ENCODE measurements at places on chromosomes 6 and 20. TPM values are rescaled to one million over a fixed set of nuclear protein-coding genes. Genes with fewer than 3 reads are reported as not detected.

Gene MOCS3
- 9.1 TPM for total RNA-seq

Gene ADGB
- not detected for total RNA-seq

Gene SPATS1
- total RNA-seq, result not detected

Gene TOX2
- total RNA-seq, result 1.6 TPM

Gene FAM217A
- total RNA-seq, result not detected

Gene AK9
- total RNA-seq, result 1.5 TPM

Gene RIPOR2
- 0.31 TPM for total RNA-seq

Gene HTR1E
- total RNA-seq, result not detected

DNA sequence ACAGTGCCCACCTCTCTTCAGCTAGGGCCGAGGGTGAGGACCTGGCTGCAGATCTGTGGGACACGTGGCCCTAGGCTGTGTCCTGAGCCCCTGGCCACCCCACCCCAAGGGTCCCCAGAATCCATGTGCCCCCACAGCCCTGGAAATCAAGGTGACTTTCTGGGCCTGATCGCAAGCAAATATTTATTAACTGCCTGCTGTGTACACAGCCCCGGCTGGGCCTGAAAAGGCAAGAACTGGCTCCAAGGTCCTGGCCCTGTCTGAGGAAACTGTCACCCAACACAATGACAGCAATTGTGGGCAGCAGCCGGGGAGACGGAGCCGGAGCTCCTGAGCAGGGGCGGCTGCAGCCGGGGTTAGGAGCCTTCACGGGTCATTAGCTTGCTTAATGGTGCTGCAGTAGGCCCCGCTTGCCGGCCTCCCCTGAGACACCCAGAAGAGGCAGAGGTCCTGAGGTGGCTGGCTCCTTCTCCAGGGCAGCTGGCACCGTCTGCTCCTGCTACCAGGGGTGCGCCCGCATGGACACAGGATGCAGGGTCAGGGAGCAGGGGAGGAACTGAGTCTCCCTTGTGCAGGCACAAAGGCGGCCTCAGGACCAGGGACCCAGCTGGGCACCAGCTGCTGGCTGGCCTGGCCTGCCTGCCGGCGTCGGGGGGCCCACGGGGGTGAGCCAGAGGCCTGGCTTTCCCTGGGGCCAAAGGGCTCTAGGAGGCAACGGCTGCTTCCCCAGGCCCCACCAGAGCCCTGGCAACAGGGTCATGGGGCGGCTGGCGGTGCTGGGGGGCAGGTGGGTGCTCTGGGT lies 24.1 kb downstream of the NPEPL1 start:
- DNase-seq, result peak; percentile 57

DNA sequence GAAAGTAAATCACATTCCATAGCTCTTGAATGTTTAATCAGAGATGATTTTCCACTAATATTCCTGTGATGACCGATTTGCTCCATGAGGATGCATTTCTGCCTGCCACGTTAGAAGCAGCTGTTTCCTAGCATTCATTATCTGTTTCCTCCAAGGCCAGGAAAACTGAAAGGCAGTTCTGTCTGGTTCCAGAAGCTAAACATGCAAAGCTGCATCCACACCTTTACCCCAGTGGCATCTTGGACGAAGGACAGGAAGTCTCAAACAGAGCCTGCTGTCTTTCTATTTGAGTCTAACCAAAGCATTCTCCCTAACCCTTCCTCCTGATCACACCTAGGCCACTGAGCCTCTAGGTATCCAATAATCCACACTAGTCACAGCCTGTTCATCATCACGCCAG lies 27.6 kb downstream of the CNKSR3 start:
- DNase-seq, result no peak

GRCh38 chr6:31129130-31129529 lies 8.9 kb upstream of the CDSN start:
- no peak for DNase-seq

GRCh38 chr6:139593081-139593480 lies 218.6 kb upstream of the CITED2 start:
- DNase-seq, result no peak

GRCh38 chr6:28863604-28864325 lies 60.0 kb downstream of the TRIM27 start:
- peak; percentile 73 for DNase-seq

DNA sequence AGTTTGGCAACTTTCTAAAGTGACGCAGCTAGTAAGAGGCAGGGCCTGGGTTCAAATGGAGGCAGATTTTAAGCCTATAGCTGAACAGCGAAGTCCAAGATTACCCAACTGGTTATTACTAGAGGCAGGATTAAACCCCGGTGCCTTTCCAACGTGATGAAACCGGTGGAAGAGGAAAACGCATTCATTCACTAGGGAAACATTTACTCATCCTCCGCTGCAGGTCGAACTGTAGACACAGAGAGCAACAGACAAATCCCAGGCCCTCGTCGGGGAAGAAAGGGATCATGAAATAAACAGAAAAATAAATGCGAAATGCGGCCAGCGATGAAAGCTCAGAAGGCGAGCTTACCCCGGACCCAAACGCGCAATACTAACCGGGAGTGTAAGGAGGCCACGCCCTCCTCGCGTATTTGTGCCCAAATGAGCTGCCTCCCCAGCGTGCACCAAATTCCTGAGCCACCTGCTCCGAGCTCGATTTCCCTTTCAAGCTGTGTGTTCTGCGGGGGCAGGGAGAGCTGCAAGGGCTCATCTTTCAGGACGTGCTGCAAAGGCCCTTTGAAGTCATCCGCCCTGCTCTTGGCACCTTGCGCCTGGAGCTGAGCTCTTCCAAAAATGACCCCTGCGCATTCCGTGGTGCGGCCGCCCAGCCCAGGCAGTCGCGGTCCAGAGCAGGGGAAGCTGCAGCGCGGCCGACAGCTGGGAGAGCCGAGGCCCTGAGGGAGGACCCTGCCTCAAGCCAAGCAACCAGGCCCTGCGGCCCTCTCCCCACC lies 46.9 kb downstream of the PDYN start:
- peak; percentile 91 for DNase-seq

DNA sequence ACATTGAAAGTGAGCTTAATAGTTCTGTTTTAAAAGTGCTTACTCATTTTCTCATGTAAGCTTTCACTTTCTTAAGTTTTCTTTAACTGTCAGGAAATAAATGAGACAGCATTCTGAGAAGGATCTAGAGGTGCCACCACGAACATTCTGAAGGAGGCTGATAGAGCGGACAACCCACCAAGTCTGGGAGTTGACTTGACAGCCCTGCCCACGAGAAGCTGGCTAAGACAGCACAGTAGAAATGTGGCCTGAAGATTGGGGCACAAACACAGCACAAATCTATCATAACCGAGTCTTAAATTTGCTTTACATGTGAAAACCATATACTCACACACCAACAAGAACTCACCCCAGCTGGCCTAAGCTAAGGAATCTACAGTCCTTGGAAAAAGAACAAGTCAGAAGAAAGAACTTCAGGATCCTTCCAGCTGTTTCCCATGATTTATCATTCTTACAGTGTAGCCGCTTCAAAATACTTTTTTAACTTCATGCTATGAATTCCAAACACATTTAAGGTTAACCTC lies 144.2 kb upstream of the TNFAIP3 start:
- DNase-seq, result no peak

GRCh38 chr6:13026557-13026956 lies 301.8 kb downstream of the TBC1D7 start:
- DNase-seq, result peak; percentile 21

- DNase-seq, result no peak
Measured at GRCh38 chr6:111989743-111990142, 64.2 kb upstream of the CCN6 start.

DNA sequence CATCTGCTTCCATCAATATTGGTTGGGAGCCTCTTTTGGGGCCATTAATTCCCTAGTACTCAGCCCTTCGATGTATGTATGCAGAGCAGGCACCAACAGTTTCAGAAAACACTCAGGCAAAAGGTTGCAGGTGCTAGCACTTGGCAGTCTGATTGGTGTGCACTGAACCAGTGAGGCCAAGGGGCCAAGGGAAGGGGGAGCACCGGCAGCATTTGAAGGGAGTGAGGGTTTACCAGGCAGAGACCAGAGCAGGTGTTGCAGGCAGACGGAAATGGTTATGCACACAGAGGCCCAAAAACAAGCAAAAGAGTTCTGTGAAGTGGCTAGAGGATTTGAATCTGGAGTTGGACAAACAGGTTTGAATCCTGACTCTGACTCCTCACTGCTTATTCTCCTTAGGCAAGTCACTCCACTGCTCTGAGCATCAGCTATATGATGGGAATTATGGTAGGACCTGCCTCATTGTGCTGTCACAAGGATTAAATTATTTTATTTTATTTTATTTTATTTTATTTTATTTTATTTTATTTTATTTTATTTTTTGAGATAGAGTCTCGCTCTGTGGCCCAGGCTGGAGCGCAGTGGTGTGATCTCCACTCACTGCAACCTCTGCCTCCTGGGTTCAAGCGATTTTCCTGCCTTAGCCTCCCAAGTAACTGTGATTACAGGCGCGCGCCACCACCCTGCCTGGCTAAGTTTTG lies 58.1 kb upstream of the SHLD1 start:
- DNase-seq, result no peak

DNA sequence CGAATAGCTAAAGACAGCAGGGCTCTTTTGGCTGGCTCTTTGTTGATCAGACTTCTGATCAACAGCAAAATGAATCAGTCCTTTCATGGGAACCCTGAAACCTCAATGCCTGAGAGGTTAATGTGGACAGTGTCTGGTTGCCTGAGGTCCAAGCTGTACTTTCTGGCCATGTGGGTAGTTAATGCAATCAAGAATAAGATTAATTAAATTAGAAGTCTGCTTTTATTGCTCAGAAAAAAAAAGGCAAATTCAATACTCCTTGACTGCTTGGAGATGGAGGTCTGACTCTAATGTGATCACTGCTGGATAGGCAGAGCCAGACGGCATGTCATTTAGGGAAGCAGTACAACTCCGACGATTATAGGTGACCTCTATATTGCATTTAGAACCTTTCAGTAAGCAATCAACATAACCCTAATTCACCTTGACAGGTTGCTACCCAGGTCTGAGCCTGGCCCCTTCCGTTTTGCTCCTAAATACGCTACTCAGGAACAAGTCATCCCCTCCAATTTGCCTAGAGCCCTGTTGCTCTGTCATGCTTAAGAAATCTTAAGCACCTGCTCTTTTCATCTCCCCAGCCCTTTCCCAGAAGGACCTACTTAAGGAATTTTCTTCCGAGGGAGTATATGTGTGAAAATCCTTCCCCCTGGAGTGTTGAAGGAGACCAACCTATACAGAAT lies 370.0 kb upstream of the SPTLC3 start:
- no peak for DNase-seq

- no peak for DNase-seq
Measured at GRCh38 chr6:148457137-148457842, 114.7 kb downstream of the SASH1 start.

DNA sequence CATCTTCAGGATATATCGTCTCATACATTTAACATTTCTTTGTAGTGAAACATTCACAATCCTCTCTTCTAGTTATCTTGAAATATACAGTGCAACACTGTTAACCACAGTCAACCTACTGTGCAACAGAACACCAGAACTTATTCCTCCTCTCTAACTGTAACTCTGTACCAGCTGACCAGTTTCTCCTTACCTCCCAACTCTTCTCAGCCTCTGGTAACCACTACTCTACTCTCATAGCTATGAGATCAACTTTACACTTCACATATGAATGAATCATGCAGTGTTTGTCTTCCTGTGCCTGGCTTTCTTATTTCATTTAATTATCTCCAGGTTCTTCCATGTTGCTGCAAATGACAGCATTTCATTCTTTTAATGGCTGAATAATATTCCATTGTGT lies 337.6 kb downstream of the BTBD9 start:
- DNase-seq, result no peak

DNA sequence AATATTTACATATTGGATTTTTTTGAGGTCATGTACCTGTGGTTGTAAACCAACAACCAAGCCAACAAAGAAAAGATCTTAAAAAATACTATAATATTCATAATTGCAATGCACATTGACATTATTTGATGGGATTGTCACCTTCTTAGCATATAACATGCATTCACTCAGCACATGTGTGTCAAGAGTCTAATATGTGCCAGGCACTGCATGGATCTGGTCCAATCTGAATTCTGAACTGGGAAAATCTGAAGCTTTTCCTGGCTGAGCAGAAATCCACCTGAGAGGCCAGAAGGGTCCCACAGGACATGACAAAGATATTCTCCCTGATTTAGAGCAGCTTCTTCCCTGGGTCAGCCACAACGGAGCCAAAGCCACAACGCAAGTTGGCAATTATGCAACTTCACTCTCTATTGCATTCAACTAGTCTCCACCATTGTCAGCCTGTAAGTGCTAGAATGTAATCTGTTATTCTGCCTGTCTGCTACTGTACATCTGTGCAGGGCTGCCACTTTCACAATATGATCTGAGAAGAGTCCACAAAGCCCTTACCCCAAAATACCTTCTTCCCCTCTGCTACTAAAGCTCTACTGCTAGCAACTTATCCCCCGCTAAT lies 17.0 kb upstream of the DDO start:
- DNase-seq, result no peak

- DNase-seq, result no peak
Measured at GRCh38 chr6:96502915-96503314, 18.7 kb upstream of the UFL1 start.
